ENCODE measurements at places on chromosomes 3 and 15.

DNA sequence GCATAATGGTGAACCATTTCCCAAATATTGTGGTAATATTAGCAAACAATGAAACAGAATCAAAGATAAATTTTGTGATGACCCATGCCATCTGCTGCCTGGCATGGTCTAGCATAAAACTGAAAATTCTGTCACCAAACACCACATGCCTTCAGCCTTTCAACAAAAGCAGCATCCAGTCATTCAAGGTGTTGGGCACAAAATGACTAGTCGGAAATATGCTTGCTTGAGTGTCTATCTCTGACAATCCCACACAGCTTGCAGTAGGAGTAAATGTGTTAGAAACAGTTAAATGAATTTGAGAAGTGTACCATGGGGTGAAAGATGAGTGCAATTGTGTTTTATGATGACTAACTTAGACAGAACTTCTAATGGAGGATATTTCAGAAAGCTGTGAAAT, 61.7 kb upstream of the CDIN1 start:
- DNase-seq = no peak

DNA sequence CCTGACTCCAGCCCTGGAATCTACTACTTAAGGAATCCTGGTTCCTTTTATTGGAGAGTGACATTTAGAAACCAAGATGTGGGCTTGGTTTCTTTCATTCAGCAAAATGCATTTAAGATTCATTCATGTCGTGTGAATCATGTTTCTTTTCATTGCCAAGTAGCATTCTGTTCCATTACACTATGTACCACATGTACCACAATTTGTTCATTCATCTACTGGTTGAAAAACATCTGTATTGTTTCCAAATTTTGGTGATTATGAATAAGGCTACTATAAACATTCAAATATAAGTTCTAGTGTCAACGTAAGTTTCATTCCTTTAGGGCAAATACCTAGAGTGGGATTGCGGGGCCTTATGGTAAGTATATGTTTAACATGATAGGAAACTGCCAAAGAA, 264.2 kb downstream of the VPS13C start:
- peak; percentile 69 for DNase-seq

- DNase-seq = peak; percentile 85
Observed at GRCh38 chr15:92899948-92900730, at the start of gene CHD2. Gene CHD2, plus strand, starts transcription at chr15:92900324. Its CDS starts 914 bp downstream, at chr15:92901238.

DNA sequence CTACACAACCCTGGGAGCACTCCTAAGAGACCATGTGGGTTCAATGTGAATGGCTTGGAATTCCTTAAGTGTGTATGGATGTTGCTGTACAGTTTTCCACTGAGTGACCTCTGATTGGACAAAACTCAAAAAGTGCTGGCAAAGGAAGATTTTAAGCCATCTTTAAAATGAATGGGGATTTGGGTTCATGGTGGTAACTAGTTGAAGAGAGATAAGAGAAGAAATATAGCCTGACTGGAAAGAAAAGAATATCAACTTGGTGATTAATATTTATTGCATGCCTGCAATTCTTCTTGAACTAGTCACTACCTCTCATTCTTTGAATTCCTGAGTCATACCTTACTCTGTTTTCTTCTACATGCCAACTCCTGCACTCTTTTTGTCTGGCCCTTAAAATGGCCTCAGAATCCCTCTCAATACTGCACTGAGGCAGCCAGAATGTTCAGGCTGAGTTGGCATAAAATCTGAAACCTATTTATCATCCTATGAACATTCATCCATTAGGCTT, 124.7 kb downstream of the RPL22L1 start:
- DNase-seq = peak; percentile 94

GRCh38 chr3:37443363-37444035, 269.1 kb upstream of the LRRFIP2 start:
- DNase-seq = no peak

- DNase-seq = peak; percentile 8
Observed at GRCh38 chr3:46208167-46208704, at the start of gene CCR1. Gene CCR1, minus strand, starts transcription at chr3:46208313. Its CDS starts 4,000 bp downstream, at chr3:46204313.

GRCh38 chr3:31932990-31933389, 48.1 kb downstream of the OSBPL10 start:
- DNase-seq = no peak

GRCh38 chr3:106130384-106131198, 261.8 kb upstream of the CBLB start:
- peak; percentile 95 for DNase-seq

GRCh38 chr3:194078045-194078821, 57.7 kb upstream of the HES1 start:
- no peak for DNase-seq

GRCh38 chr3:54619531-54619930, 308.3 kb downstream of the LRTM1 start:
- DNase-seq = no peak

- no peak for DNase-seq
Observed at GRCh38 chr3:178435575-178435974, 100.7 kb upstream of the KCNMB2 start.

GRCh38 chr3:11185564-11186317, 31.4 kb downstream of the HRH1 start:
- peak; percentile 93 for DNase-seq

DNA sequence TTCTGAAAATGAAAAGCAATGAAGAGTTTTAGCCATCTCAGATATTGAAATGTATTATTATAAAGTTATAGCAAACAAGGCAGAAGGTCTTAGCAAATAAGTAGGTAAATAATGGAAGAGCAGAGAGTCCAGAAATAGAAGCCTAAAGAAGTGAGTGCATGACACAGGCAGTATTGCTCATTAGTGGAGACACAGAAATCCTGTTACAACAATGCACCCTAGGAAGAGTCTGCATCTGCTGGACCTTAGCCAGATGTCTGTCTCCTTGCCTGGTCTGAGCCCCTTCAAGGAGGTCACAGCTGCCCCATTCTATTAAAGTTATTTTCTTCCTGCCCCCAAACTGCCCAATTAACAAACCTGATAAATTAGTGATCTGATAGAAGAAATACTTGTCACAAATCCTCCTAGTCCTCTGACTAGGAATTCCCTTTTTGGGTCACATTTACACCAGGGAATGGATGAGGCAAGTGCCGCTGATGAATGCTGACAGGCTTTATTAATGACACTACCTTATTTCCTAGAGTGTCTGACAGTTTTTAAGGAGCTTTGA, 51.9 kb downstream of the HOMER2 start:
- DNase-seq = peak; percentile 12

- DNase-seq = peak; percentile 39
Observed at GRCh38 chr15:96421178-96421601, 90.7 kb downstream of the NR2F2 start.

DNA sequence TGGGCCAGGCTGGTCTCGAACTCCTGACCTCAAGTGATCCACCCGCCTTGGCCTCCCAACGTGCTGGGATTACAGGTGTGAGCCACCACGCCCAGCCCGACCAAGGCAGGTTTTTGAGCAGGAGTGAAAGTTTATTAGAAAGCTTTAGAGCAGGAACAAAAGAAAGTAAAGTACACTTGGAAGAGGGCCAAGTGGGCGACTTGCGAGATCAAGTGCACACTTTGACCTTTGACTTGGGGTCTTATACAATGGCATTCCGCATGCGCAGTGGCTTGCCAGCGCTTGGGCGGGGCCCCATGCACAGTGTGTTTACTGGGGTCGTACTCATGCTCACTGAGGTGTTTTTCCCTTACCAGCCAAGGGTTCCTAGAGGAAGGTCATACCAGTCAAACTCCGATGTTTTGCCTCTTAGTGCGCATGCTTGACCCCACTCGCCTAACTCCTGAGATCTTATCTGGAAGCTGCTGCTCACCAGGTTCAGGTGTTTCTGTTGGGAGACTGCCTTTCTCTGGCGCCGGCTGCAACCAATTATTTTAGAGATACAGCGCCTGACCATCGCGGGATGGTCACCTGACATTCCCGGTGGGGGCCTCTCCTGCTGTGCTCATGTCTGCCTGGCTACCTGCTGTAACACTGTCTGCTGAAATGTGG, 46.9 kb upstream of the FLNB start:
- DNase-seq = no peak

- DNase-seq = peak; percentile 48
Observed at GRCh38 chr3:71497971-71498444, 85.5 kb downstream of the FOXP1 start.

- no peak for DNase-seq
Observed at GRCh38 chr3:72176537-72177041, 391.6 kb upstream of the PROK2 start.

GRCh38 chr3:8421267-8421666, 80.4 kb upstream of the LMCD1 start:
- DNase-seq = peak; percentile 11

GRCh38 chr15:85652457-85652856, 142.3 kb downstream of the KLHL25 start:
- DNase-seq = no peak

- no peak for DNase-seq
Observed at GRCh38 chr15:63944681-63944955, 101.7 kb downstream of the DAPK2 start.

- DNase-seq = no peak
Observed at GRCh38 chr15:63323798-63324563, 46.6 kb downstream of the APH1B start.

- peak; percentile 89 for DNase-seq
Observed at GRCh38 chr3:122975163-122975923, 52.2 kb downstream of the SEMA5B start.

DNA sequence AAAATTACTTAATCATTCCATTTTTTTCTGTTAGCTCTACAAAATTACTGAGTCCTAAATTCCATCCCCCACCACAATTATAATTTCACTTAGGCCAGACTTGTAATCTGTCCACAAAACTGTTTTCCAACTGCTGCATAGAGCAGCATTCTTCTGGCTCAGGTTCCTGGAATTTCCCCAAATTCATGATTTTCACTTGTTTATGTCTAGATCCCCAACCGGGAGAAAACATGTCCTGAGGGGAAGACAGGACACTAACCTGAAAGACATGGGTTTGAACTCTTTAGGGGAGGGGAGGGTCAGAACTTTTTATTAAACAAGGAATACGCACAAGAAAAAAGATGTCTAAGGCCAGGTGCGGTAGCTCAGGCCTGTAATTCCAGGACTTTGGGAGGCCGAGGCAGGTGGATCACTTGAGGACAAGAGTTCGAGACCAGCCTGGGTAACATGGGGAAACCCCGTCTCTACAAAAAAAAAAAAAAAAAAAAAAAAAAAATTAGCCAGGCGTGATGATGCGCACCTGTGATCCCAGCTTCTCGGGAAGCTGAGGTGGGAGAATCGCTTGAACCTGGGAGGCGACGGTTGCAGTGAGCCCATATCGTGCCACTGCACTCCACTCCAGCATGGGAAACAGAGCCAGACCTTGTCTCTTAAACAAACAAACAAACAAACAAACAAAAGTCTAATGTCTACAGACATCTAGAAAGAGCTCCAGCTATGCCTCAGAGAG, 1.5 kb downstream of the ETFA start:
- no peak for DNase-seq

DNA sequence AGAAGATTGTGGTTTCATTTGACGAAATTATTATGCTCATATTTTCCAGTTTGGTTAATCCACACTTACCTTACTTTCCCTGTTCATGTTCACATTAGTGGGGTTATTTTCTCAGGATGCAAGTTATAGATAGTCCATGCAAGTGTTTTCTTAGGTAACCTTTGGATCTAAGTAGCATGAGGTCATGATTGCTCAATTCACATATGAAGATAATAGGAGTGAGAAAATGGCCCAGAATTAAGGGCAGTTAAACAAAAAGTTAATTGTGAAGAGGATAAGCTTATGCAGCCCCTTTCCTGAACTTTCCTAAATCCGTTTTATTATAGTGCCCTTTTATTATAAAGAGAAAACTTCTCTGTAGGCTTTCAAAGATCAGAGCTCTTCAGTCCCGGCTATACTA, 83.4 kb downstream of the CD200R1L start:
- no peak for DNase-seq

DNA sequence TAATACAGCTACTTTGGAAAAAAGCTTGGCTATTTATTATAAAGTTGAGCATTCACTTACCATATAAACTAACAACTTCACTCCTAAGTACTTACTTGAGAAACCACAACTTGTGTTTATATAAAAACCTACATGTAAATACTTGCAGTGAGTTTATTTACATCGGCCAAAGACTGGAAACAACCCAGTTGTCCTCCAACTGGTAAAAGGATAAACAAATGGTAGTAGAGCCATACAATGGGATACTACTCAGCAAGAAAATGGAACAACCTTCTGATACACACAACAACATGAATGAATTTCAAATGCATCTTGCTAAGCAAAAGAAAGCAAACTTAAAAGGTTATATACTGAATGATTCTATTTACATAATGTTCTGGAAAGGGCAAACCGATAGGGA, 63.7 kb downstream of the SLC7A14 start:
- no peak for DNase-seq

GRCh38 chr3:178275311-178275710, 260.9 kb upstream of the KCNMB2 start:
- no peak for DNase-seq

GRCh38 chr3:163476179-163476578, 1602.1 kb downstream of the SI start:
- no peak for DNase-seq

DNA sequence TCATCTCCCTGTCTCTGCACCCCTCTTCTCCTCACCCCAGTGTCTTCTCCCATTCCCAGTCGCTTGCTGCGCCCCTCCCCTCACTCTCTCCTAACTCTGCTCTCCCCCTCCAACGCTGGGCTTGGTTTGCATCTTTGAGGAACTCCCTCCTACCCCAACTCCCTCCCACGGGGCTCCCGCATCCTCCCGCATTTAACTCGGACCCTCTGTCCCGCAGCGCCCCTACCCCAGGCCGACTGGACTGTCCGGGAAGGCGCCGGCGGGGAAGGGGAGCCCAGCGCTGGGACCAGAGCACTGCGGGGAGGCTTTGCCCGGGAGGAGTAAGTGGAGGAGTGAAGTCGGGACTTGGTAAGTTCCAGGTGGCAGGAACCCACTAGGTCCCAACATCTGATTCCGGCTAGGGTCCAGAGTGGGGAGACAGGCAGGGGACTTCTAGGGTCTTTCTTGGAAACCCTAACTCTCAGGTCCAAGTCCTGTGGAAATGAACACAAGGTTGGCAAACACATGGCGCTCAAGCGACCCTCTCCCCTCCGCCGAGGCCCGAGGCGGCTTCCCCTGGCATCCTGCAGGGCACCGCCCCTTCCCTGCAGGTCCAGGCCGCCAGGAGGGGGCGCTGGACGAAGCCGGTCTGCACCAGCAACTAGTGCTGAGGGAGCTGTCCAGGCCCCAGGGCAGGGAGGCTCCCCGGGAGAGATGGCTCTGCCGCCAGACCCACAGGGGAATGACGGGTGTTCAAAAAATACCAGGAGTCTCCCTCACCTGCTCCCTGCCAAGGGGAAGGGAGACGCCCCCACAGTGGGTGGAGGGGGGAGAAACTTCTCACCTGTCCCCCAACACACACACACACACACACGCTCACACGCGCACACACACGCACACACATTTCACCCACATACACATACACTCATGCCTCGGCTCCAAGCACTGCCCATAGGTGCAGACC, 53.2 kb downstream of the LHFPL4 start:
- DNase-seq = peak; percentile 43

- no peak for DNase-seq
Observed at GRCh38 chr3:12024959-12025570, 20.9 kb downstream of the SYN2 start.

Measured in fibroblast of upper back skin (primary cell).